ENCODE measurements at places on chromosomes 7 and 10.

DNA sequence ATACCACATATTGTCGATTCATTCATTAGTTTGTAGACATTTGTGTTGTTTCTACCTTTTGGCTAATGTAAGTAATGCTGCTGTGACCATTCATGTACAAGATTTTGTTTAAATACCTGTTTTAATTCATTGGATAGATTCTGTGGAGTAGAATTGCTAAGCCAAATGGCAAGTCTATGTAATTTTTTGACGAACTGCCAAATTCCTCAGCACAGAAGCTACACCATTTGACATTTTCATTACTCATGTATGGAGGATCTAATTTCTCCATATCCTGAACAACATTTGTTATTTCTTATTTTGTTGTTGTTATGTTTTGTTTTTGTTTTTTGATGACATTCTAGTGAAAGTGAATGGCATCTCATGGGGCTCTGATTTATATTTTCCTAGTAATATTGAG lies 1351.3 kb upstream of the SORCS1 start:
- DNase-seq: no peak

- DNase-seq: peak; percentile 40
Measured at GRCh38 chr7:9488555-9488954, 1055.1 kb downstream of the NXPH1 start.

DNA sequence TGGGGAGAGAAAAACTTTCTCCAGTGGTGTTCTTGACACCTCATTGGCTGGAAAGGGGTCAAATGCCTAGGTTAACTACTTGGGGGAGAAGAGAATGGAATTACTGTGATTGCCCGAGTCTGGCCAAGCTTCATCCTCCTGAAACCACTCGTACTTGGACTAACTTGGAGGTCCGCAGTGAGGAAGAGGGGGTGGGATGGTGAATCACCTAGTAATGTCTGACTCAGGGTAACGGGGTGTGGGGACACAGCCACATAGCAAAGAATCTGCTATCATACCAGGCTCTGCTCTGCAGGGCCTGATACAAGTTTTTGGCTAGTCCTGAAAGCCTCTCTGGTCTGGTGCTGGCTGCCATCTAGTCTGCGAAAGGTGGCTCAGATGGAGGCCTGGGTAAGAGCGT lies 190.9 kb downstream of the RPS24 start:
- DNase-seq: no peak

- no peak for DNase-seq
Measured at GRCh38 chr10:18044976-18045720, 93.4 kb downstream of the SLC39A12 start.

DNA sequence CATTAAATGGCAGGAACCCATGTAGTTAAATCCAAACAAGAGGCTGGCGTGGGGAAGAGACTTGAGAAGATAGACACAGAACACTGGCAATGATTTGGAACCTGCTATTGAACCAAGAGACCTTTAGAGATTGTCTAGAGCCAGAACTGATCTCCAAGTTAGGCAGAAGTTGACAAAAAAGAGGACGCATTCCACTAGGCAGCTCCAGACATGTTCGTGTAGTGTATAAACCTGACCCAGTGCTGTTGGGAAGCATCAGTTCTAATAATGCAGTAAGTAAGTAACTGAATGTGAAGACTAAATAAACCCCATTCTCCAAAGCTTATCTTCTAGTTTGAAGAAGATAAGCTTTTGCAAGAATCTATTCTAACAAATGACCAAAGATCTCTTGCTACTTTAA lies 50.8 kb downstream of the AP3M1 start:
- DNase-seq: peak; percentile 31

Data from umbilical cord (tissue), 2 donors.